Skeletal muscle cell (primary cell): ENCODE measurements at places on chromosomes 3 and 15.

DNA sequence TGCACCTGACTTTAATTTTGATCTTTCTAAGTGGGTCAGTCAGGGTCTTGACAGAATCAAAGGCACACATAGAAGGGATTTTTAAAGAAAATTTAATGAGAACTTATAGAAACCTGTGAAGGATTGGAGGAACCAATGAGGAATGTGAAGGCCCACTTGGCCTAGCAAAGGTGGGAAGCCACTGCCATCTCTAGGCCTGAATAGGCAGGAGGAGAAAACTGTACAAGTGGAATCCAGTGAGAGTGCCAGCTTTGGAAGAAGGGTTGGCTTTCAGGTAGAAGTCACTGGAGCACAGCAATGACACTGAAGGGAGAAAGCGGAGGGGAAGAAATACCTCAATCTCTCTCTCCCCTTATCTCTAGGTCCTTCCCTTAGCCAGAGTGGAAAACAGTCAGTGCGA is 380.7 kb upstream of the KCNMB2 start:
- no peak for DNase-seq

DNA sequence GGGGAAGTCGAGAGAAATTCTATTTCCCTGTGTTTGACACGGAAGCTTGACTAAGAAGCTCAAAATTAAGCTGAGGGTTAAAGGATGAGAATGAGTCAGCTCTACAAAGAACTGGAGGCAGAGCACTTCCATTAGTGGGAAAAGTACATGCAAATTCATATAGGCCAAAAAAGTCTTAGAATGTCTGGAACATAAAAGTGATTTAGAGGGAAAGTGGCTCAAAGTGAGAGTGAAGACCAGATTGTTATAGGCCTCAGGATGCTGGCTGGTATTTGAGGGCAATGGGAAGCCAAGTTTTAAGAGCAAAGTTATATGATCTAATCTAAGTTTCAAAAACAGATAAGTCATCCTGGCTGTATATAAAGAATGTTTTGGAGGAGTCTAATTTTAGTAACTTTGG is 857.3 kb downstream of the NAALADL2 start:
- peak; percentile 76 for DNase-seq

- no peak for DNase-seq
Observed at GRCh38 chr3:4573153-4573552, 80.0 kb downstream of the ITPR1 start.

GRCh38 chr3:87494264-87494663 is 217.9 kb upstream of the POU1F1 start:
- no peak for DNase-seq

- no peak for DNase-seq
Observed at GRCh38 chr3:162468791-162469190, 972.2 kb downstream of the OTOL1 start.

DNA sequence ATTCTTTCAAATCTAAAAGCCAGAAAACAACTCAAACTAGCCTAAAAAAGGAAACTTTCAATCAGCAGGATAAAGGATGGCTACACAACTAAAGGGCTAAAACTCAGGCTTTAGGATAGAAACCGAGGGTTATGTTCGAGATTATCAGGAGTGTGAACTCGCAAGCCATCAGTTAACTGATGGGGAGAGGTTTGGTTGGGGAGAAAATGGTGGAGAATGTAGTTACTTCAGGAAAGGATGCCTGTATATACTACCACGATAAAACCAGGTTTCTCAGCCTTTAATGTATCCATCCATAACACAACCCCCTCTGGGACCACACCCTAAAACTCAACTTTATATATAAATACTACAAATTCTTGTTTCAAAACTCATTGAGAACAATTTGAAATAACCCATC is 22.2 kb downstream of the TRA2B start:
- no peak for DNase-seq

GRCh38 chr3:142087676-142088075 is 61.7 kb downstream of the TFDP2 start:
- DNase-seq: peak; percentile 7

DNA sequence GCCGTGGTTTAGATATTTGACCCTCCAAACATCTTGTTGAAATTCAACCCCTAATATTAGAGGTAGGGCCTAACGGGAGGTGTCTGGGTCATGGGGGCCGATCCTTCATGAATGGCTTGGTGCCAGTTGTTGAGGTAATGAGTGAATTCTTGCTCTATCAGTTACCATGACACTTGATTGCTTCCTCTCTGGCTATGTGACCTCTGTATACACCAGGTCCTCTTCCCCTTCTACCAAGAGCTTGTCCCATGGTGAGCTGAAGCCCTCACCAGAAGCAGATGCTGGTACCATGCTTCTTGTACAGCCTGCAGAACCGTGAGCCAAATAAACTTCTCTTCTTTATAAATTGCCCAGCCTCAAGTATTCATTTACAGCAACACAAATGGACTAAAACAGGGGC is 41.8 kb upstream of the TIPARP start:
- no peak for DNase-seq

DNA sequence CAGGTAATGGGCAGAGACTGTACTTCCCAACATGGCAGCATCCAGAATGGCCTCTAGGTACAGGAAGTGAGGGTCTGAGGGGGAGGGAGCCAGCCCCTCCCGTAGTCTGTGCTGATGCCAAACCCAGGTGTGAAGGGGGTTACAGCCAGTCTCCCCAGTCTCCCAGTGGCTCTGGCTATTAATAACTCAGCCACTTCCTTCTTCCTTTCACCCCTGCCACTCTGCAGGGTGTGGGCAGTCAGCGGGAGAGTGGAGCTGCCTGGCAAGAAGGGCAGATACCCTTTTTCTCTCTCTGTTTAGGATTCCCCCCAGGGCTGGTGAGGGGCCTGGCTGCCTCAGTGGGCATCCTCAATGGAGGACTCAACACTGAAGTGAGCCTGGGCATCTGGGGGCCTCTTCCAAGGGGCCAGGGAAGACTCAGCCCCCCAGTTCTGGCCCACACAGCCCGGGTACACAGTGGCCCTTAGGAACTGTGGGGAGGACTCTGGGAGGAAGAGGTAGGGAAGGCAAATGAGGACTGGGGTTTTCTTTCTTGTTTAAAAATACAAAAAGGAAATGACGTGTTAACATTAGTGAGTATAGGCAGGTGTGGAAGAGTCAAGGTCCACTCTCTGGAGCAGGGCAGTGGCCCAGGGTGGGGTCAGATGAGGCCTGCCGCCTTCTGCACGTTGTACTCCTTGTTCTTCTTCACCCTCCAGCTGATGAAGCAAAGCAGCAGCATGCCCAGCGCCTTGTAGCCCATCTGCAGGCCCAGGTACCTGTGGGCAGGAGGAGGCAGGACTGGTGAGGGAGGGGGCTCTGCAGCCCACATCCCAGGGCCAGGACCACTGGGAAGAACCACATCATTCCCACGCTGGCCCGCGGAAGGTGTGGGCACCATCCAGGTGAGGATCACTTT is 38.6 kb upstream of the RAB6B start:
- DNase-seq: no peak

- no peak for DNase-seq
Observed at GRCh38 chr3:25854214-25854613, 64.3 kb downstream of the OXSM start.

- DNase-seq: no peak
Observed at GRCh38 chr15:68786753-68787152, 33.9 kb downstream of the ANP32A start.

- DNase-seq: peak; percentile 93
Observed at GRCh38 chr3:39166134-39166710, 12.8 kb upstream of the CSRNP1 start.

DNA sequence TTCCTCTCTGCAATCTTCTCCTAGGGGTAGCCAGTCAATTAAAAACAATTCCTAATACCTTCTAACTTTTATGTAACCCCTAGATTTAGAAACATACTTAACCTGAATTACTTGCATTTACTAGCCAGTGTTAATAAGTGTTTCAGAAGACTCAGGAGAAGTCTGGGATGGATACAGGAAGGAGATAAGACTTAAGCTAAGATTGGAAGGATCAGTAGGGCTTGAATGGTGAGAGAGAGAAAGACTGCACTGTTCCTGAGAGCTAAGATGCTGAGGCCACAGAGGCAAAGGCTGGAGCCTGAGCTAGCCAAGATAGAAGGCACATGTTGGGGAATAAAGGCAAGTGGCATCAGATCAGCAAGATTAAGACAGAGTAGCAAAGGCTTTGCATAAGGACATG is 30.1 kb upstream of the CADPS start:
- no peak for DNase-seq

- no peak for DNase-seq
Observed at GRCh38 chr15:77494073-77494867, 73.6 kb downstream of the HMG20A start.

DNA sequence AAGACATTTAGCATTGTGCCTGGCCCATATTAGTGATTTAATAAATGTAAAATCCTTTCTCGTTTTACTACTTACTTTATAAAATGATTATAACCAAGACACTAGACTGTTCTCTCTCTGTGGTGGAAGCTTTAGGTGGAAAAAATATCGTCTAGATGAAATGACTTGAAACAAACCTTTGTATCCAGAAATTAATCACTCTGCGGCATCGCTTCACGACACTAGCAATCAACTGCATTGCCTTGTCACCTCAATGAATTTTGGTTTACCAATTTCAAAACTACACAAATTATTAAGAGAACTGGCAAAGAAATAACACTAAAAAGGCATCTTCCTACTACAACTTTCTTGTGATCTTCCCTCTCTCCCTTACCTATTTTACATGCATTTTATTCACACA is 627.2 kb upstream of the ROBO1 start:
- DNase-seq: no peak

- DNase-seq: peak; percentile 24
Observed at GRCh38 chr3:138914870-138915502, 32.0 kb downstream of the FOXL2 start.
